Activated T-cell treated with anti-CD3 and anti-CD28 coated beads, Interleukin-2, amount 50 U/mL, for 48 hours (primary cell): ENCODE measurements at places on chromosomes 1 and 21.

DNA sequence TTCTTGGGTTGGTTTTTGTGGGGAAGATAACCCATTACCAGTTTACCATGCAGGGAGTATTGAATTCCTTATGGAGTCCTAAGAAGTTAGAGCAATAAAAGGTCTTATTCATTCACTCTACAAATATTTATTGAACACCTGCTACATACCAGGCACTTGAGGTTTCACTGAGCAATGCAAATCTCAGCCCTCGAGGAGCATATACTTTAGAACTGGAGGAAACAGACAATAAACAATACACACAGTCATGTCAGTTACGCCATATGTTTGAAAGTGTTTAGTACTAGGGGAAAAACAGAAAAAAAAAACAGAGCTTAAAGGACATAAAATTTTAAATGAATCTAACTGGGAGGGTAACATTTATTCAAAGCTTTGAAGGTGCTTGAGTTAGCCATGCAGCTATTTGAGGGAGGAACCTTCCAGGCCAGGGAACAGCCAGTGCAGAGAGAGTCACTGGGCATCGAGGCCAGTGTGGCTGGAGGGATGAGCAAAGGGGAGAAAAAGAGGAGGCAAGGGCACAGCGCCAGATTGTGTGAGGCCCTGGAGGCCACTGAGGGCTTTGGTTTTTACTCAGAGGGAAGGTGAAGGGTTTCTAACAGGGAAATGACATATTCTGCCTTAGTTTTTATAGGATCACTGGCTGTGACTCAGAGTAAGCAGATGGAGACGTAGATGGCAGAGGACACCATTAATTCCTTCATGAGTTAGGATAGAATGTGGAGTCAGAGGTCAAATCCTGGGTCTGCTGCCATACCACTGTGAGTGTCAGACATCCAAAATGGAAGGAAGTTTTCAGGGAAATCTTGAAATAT lies 32.7 kb downstream of the C1orf21 start:
- DNase-seq: no peak

DNA sequence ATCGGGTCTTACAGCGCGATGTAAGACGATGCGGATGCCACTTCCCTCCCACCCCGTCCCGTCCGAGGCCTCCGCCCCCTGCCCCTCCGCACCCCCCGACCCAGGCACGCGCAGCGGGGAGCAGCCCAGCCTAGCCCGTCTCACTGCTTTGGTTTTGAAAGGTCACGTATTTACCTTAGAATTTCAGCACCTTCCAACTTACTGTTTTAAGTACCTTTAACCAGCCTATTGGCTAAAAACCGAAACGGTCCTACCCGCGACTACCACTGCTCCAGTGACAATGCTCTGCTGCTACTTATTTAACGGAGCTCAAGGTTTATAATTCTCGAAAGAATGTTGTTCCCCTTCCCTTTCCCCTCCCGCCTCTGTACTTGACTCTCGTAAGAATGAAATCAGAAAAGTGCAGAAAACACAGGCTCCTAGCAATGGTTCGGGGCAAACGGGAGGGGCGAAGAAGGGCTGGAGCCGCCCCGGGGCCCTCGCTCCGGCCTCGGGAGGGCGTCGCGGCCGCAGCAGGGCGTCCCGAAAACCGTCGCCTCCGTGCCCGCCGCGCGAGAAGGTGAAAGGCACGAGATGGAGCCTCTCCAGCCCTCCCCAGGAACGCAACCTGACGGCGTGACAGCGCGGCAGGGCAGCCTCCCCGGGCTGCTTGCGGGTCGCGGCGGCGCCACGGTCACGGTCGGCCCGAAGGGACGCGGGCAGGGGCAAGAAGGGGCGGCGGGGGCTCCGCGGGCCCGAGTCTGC lies 667 bp downstream of the TMEM50B start:
- peak; percentile 55 for DNase-seq

DNA sequence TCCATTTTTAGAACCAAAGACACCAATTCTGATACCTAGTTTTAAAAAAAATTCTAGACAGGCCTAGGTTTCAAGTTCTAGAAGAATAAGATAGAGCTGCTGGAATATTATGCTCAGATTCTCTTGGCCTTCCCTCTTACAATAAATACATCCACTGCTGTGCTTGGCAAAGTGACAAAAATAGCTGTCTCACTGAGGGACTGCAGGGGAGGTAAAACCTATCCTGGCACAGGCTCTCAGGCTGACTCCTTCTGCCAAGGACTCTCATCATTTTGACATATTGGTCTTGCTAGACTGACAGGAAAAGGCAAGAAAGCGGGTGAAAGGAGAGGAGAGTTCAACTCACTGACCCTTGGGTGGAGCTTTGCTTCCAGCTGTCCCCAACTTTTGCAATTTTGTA lies 197.0 kb upstream of the LHX8 start:
- DNase-seq: no peak

- no peak for DNase-seq
Observed at GRCh38 chr1:100217834-100218233, 31.8 kb downstream of the DBT start.

DNA sequence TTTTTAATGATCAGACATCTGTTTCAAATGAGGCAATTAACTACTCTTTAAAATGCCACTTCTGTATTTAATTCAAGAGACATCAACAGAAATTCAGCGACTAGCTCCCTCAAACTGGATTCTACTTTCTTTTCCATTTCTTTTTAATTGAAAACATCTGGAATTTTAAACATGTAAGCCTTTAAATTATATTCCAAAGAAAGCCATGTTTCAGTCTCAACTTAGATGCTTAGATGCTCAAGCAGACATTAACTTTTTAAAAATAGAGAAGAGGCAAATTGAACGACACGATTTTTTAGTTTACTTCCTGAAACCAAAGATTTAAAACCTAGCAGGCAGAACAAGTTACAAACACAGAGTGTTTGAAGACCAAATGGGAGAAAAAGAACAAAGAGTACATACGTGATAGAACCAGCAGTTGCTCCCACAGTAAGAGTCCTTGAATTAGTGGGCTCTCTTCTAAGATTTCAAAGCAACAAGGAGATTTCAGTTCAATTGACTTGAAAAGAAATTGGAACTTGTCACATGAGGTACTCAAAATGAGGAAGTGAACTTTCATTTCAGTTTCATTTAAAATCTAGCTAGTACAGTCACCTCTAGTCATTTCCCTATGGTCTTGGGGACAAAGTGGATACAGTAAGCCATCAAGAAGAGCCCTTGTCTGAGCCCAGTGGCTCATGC lies at the start of gene CTSS:
TSS of gene CTSS (minus strand) at position 483 of the 681 bp plus-strand sequence. CDS start 1,015 bp downstream, outside the sequence.
- DNase-seq: no peak
